Osteocyte (in vitro differentiated cells): ENCODE measurements at places on chromosomes 5 and 9. TPM values are rescaled to one million over a fixed set of nuclear protein-coding genes. Genes with fewer than 3 reads are reported as not detected.

Gene CNTNAP3
- 27.2 and 30.4 TPM in 2 replicates for total RNA-seq

Gene F2RL1
- total RNA-seq, result 2.0 and 2.1 TPM in 2 replicates

- H3K36me3 ChIP-seq, result no peaks in the 10 kb centered on the region
- DNase-seq, result no peak
- no peak overlapping the region for H3K27ac ChIP-seq
- H3K27me3 ChIP-seq, result no peaks in the 10 kb centered on the region
- no peak overlapping the region for H3K4me3 ChIP-seq
- H3K4me1 ChIP-seq, result no peaks in the 10 kb centered on the region
Observed at GRCh38 chr5:114822863-114823262, 346.8 kb downstream of the TRIM36 start.

GRCh38 chr9:81118416-81118815 is 570.9 kb downstream of the TLE1 start:
- H3K27me3 ChIP-seq, result no peaks in the 10 kb centered on the region
- H3K4me1 ChIP-seq, result peaks cover 7% of the 10 kb centered on the region
- no peak overlapping the region for H3K4me3 ChIP-seq
- DNase-seq, result no peak

DNA sequence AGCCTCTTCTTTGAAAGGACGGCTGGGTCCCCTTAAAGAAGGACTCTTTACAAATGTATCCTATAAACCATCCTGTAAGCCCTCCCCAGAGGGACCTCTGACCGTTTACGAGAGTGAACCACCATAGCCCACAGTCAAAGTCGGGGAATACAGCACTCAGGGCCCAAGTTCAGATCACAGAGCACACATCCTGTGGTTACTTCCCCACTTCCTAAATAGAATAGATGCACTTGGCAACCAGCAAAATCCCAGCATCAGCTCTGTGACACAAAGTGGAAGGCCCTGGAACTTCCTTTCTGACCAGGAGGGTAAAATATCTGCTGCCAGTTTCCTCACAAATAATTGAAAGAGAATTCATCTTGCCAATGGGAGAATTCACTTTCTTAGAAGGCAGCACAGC is 6.9 kb upstream of the IGFBPL1 start:
- H3K27ac ChIP-seq, result no peak overlapping the region
- H3K4me1 ChIP-seq, result no peaks in the 10 kb centered on the region
- H3K27me3 ChIP-seq, result peaks cover 19% of the 10 kb centered on the region
- H3K36me3 ChIP-seq, result no peaks in the 10 kb centered on the region
- H3K4me3 ChIP-seq, result no peak overlapping the region
- no peak for DNase-seq

Gene MLANA
- not detected in 2 replicates for total RNA-seq

GRCh38 chr9:106797299-106797698 is 65.7 kb upstream of the ZNF462 start:
- H3K27ac ChIP-seq, result peak overlapping the region; percentile 92
- peaks cover 62% of the 10 kb centered on the region for H3K4me1 ChIP-seq
- no peaks in the 10 kb centered on the region for H3K27me3 ChIP-seq

GRCh38 chr9:123929870-123930831 is at the start of gene DENND1A:
DENND1A (minus strand) TSS chr9:123930126; CDS start chr9:123929905, 221 bp downstream.
- H3K4me1 ChIP-seq, result peaks cover 29% of the 10 kb centered on the region
- peak within 1 kb of the TSS; percentile 81 for H3K4me3 ChIP-seq
- peak; percentile 95 for DNase-seq

Gene CARD6
- 0.73 and 1.1 TPM in 2 replicates for total RNA-seq

Gene CKMT2
- total RNA-seq, result not detected in 2 replicates

Gene ZNF300
- 7.7 and 8.7 TPM in 2 replicates for total RNA-seq

GRCh38 chr5:1010181-1010510 is 1.5 kb downstream of the NKD2 start:
- H3K4me1 ChIP-seq, result peaks cover 5% of the 10 kb centered on the region
- no peak overlapping the region for H3K27ac ChIP-seq
- peak; percentile 74 for DNase-seq
- H3K27me3 ChIP-seq, result peaks cover 50% of the 10 kb centered on the region
- H3K4me3 ChIP-seq, result no peak overlapping the region

Gene C5orf52
- not detected in 2 replicates for total RNA-seq

- no peak overlapping the region for H3K4me3 ChIP-seq
- DNase-seq, result no peak
- H3K27me3 ChIP-seq, result no peaks in the 10 kb centered on the region
- H3K4me1 ChIP-seq, result peaks cover 57% of the 10 kb centered on the region
- H3K36me3 ChIP-seq, result no peaks in the 10 kb centered on the region
Observed at GRCh38 chr5:40572937-40573336, 106.8 kb upstream of the PTGER4 start.

Gene INSL4
- not detected in 2 replicates for total RNA-seq

GRCh38 chr9:107239474-107239873 is 43.6 kb upstream of the RAD23B start:
- no peaks in the 10 kb centered on the region for H3K27me3 ChIP-seq
- H3K27ac ChIP-seq, result no peak overlapping the region
- H3K4me1 ChIP-seq, result peaks cover 11% of the 10 kb centered on the region
- H3K4me3 ChIP-seq, result no peak overlapping the region

Gene ELOVL7
- 0.46 and 0.47 TPM in 2 replicates for total RNA-seq

- no peak overlapping the region for H3K4me3 ChIP-seq
- H3K27me3 ChIP-seq, result peaks cover 9% of the 10 kb centered on the region
- no peak overlapping the region for H3K27ac ChIP-seq
- no peak for DNase-seq
Observed at GRCh38 chr5:164027738-164028137, 522.3 kb downstream of the MAT2B start.

Gene PRRT1B
- not detected in 2 replicates for total RNA-seq

Gene SH3TC2
- total RNA-seq, result 0.83 and 1.1 TPM in 2 replicates

Gene ISL1
- not detected in 2 replicates for total RNA-seq

GRCh38 chr9:254516-254915 is 39.9 kb downstream of the DOCK8 start:
- no peaks in the 10 kb centered on the region for H3K36me3 ChIP-seq
- no peaks in the 10 kb centered on the region for H3K4me1 ChIP-seq
- H3K4me3 ChIP-seq, result no peak overlapping the region
- peaks cover 2% of the 10 kb centered on the region for H3K27me3 ChIP-seq
- H3K27ac ChIP-seq, result no peak overlapping the region
- DNase-seq, result no peak

Gene RABGAP1
- 88.4 and 92.9 TPM in 2 replicates for total RNA-seq

Gene CDH9
- not detected in 2 replicates for total RNA-seq

GRCh38 chr9:1414711-1415131 is 364.6 kb downstream of the DMRT2 start:
- no peak overlapping the region for H3K4me3 ChIP-seq
- no peaks in the 10 kb centered on the region for H3K27me3 ChIP-seq
- H3K36me3 ChIP-seq, result no peaks in the 10 kb centered on the region
- no peak for DNase-seq

- H3K4me1 ChIP-seq, result no peaks in the 10 kb centered on the region
- peaks cover 2% of the 10 kb centered on the region for H3K36me3 ChIP-seq
- no peak overlapping the region for H3K4me3 ChIP-seq
- no peaks in the 10 kb centered on the region for H3K27me3 ChIP-seq
- no peak overlapping the region for H3K27ac ChIP-seq
Observed at GRCh38 chr5:127976525-127976924, 107.0 kb upstream of the SLC12A2 start.

Gene FOXD4L4
- total RNA-seq, result not detected in 2 replicates

- peaks cover 25% of the 10 kb centered on the region for H3K4me1 ChIP-seq
- H3K36me3 ChIP-seq, result peaks cover 45% of the 10 kb centered on the region
- no peak for DNase-seq
Observed at GRCh38 chr5:16742938-16743337, 126.1 kb upstream of the RETREG1 start.

- H3K4me1 ChIP-seq, result no peaks in the 10 kb centered on the region
- H3K36me3 ChIP-seq, result no peaks in the 10 kb centered on the region
- no peak overlapping the region for H3K27ac ChIP-seq
- no peak for DNase-seq
- H3K4me3 ChIP-seq, result no peak overlapping the region
Observed at GRCh38 chr5:121755266-121755665, 96.4 kb upstream of the FTMT start.

Gene TMEM252
- total RNA-seq, result not detected in 2 replicates

Gene ROR2
- total RNA-seq, result 43.0 and 48.2 TPM in 2 replicates

Gene SLC6A18
- total RNA-seq, result not detected in 2 replicates

Gene PCDHB3
- total RNA-seq, result 8.8 and 11.1 TPM in 2 replicates

GRCh38 chr5:38642189-38642911 is 85.9 kb upstream of the LIFR start:
- peaks cover 24% of the 10 kb centered on the region for H3K27me3 ChIP-seq
- H3K36me3 ChIP-seq, result no peaks in the 10 kb centered on the region
- peaks cover 4% of the 10 kb centered on the region for H3K4me1 ChIP-seq
- H3K27ac ChIP-seq, result no peak overlapping the region

DNA sequence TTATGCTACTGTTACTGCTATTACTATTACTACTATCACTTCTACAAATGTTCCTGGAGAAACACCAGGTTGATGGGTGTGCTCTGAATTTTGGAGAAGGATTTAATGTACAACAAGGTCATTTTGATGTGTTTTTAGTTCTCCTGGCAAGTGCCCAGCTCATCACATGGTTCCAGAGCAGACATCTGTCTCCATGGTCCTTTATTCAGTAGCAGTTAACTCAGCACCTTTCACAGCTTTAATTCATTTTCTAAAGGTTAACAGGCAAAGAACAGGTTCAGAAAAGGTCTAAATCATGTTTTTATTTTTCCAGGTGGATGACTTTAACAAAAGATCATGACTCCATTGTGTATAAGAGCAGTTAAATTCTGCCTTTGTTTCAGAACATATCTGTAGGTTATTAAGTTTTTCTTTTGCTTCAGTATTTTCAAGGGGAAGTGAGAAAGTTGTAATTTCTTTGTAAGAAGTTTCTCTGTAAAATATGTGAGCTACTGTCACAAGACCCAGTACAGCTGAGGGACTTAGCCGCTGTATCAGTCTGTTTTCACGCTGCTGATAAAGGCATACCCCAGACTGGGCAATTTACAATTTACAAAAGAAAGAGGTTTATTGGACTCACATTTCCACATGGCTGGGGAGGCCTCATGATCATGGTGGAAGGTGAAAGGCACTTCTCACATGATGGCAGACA is 41.9 kb downstream of the MTRR start:
- no peak for DNase-seq
- H3K4me3 ChIP-seq, result no peak overlapping the region
- H3K27me3 ChIP-seq, result no peaks in the 10 kb centered on the region
- no peak overlapping the region for H3K27ac ChIP-seq
- H3K36me3 ChIP-seq, result peaks cover 37% of the 10 kb centered on the region
- H3K4me1 ChIP-seq, result peaks cover 10% of the 10 kb centered on the region

Gene LURAP1L
- 46.3 and 49.8 TPM in 2 replicates for total RNA-seq

DNA sequence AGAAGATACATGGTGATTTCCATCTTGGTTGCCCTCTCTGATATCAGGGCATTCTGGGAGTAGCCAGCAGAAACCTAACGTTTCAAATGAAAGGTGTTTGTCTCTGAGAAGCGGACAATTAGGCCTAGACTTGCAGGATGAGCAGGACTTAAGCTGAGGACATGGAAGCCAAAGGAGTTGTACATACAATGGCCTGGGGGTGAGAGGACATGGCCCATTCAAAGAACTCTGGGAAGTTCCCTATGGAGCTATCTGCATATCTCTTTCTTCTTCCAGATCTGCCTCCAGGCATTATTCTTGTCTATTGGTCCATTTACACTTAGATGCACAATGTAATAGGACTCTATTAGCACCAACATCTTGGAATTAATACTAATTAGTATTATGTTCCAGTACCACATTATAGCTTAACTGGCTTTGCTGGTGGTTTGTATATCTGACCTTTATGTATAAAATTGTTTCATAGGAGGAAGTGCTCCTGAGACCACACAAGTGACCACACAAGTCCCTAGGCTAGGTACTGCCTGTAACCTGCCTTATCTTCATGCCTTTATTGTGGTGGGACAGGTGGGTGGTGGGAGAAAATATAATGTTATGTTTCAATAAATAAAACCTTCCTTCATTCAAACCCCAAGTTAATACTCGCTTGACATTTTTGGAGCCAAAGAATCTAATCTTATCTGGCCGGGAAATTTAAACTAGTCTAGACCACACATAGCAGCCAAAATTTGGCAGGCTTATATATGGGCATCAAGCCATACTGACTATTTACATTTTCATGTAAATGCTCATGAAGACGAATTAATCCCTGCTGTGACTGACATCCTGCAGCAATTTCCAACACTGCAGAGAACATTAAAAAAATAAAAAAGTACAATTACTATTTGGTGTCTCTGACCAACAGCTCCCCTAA is 52.1 kb upstream of the EQTN start:
- H3K4me3 ChIP-seq, result no peak overlapping the region
- H3K36me3 ChIP-seq, result no peaks in the 10 kb centered on the region
- DNase-seq, result no peak
- peak overlapping the region; percentile 9 for H3K27ac ChIP-seq

- DNase-seq, result no peak
- H3K4me3 ChIP-seq, result no peak overlapping the region
- H3K27me3 ChIP-seq, result no peaks in the 10 kb centered on the region
- H3K27ac ChIP-seq, result peak overlapping the region; percentile 23
- H3K36me3 ChIP-seq, result peaks cover 5% of the 10 kb centered on the region
Observed at GRCh38 chr9:133945314-133945975, 46.7 kb downstream of the VAV2 start.

GRCh38 chr9:16619402-16619801 is 251.1 kb downstream of the BNC2 start:
- no peaks in the 10 kb centered on the region for H3K36me3 ChIP-seq
- peak overlapping the region; percentile 84 for H3K27ac ChIP-seq
- no peak overlapping the region for H3K4me3 ChIP-seq
- no peak for DNase-seq
- H3K4me1 ChIP-seq, result peaks cover 54% of the 10 kb centered on the region
- H3K27me3 ChIP-seq, result no peaks in the 10 kb centered on the region

Gene CARTPT
- not detected in 2 replicates for total RNA-seq

- no peak for DNase-seq
- no peaks in the 10 kb centered on the region for H3K4me1 ChIP-seq
- no peaks in the 10 kb centered on the region for H3K36me3 ChIP-seq
- no peak overlapping the region for H3K27ac ChIP-seq
- H3K4me3 ChIP-seq, result no peak overlapping the region
- H3K27me3 ChIP-seq, result peaks cover 25% of the 10 kb centered on the region
Observed at GRCh38 chr9:93813221-93814076, 141.7 kb downstream of the BARX1 start.

- H3K36me3 ChIP-seq, result no peaks in the 10 kb centered on the region
- DNase-seq, result no peak
- H3K27me3 ChIP-seq, result no peaks in the 10 kb centered on the region
- no peak overlapping the region for H3K4me3 ChIP-seq
- no peak overlapping the region for H3K27ac ChIP-seq
Observed at GRCh38 chr9:101504188-101504587, 29.5 kb upstream of the RNF20 start.
